ENCODE measurements at places on chromosomes 6 and 20.
A peak's percentile ranks its signal among the peaks of the same experiment; 100 is the strongest.

DNA sequence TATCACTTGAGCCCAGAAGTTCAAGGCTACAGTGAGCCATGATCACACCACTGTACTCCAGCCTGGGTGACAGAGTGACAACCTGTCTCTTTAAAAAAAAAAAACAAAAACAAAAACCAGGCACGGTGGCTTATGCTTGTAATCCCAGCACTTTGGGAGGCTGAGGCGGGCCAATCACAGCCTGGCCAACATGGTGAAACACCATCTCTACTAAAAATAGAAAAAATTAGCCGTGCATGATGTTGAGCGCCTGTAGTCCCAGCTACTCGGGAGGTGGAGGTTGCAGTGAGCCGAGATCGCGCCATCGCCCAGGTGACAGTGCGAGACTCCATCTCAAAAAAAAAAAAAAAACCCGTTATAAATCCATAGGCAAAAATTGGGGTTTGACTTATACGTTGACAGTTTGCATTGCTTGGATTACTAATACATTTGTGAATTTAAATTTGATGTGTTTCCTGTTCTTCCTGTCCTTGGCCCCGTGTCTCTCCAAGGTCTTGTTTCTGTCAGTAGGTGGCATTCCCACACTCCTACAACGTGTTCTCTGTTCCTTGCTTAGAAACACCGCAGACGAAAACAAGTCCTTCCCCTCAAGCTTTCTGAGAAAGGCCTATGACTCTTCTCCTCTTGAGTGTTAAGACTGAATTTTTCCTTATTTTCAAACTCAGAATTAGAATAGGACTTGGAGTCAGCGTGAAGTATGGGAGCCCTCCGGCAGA, 147.0 kb downstream of the DTNBP1 start:
- no peak for DNase-seq
- no peak overlapping the region for H3K4me3 ChIP-seq
- peaks cover 71% of the 10 kb centered on the region for H3K36me3 ChIP-seq
- H3K27ac ChIP-seq: no peak overlapping the region

DNA sequence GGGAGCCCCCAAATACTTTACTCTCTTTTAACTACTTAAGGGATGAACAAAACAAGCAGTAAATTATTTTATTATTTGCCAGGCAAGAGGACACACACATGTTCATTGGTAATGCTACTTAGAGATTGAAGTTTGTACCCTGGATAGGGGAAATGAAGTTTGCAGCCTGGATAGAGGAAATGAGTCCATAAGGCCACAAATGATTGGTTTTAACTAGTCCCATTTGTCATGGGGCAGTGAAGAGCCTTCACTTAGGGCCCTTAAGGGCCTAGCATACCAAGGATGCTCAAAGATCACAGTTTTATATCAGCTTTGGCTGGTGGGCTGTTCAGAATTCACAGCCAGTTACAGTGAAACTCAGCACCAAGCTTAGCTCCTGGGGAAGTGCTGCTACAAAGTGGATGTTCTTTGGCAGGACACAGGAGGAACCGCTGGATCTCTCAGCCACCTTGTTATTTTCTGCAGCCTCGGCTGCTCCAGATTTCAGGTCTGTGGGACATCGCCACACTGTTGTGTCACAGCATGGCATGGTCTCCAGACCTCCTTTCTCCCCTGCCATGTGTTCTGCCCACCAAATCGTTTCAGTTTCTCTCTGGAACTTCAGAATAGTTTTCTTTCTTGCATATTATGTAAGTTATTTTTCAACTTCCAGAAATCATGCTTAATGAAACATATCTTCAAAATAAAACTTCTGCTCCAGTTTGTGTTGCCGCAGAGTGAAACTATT, 41.8 kb downstream of the NCOA7 start:
- no peak overlapping the region for H3K27ac ChIP-seq
- no peak overlapping the region for H3K4me3 ChIP-seq
- DNase-seq: no peak
- peaks cover 2% of the 10 kb centered on the region for H3K4me1 ChIP-seq
- no peaks in the 10 kb centered on the region for H3K36me3 ChIP-seq

DNA sequence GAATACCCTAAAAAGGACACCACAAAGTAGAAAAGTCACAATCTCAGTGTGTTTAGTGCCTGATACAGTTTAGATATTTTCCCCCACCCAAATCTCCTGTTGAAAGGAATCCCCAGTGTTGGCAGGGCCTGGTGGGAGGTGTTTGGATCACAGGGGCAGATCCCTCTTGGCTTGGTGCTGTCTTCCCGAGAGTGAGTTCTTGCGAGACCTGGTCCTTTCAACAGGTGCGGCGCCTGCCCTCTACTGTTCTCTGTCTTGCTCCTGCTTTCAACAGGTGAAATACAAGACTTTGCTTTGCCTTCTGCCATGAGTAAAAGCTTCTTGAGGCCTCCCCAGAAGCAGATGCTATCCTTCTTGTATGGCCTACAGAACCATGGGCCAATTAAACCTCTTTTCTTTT, 534.3 kb upstream of the NRSN1 start:
- H3K27ac ChIP-seq: no peak overlapping the region
- no peaks in the 10 kb centered on the region for H3K27me3 ChIP-seq
- H3K4me1 ChIP-seq: no peaks in the 10 kb centered on the region
- no peak overlapping the region for H3K4me3 ChIP-seq
- DNase-seq: no peak

GRCh38 chr6:158910484-158911440, 89.2 kb downstream of the RSPH3 start:
- DNase-seq: peak; percentile 97
- H3K4me3 ChIP-seq: no peak overlapping the region

- no peak for DNase-seq
- no peak overlapping the region for H3K4me3 ChIP-seq
- H3K27ac ChIP-seq: no peak overlapping the region
- H3K36me3 ChIP-seq: no peaks in the 10 kb centered on the region
- H3K4me1 ChIP-seq: peaks cover 2% of the 10 kb centered on the region
- H3K27me3 ChIP-seq: no peaks in the 10 kb centered on the region
Observed at GRCh38 chr6:6680526-6680925, 92.0 kb downstream of the LY86 start.

- H3K4me1 ChIP-seq: no peaks in the 10 kb centered on the region
- H3K4me3 ChIP-seq: no peak overlapping the region
- no peaks in the 10 kb centered on the region for H3K27me3 ChIP-seq
- no peaks in the 10 kb centered on the region for H3K36me3 ChIP-seq
Observed at GRCh38 chr6:36888654-36889481, 3.1 kb downstream of the C6orf89 start.

GRCh38 chr6:170033666-170034065, 257.2 kb downstream of the DLL1 start:
- DNase-seq: no peak
- no peaks in the 10 kb centered on the region for H3K27me3 ChIP-seq
- peaks cover 19% of the 10 kb centered on the region for H3K4me1 ChIP-seq
- no peak overlapping the region for H3K4me3 ChIP-seq

DNA sequence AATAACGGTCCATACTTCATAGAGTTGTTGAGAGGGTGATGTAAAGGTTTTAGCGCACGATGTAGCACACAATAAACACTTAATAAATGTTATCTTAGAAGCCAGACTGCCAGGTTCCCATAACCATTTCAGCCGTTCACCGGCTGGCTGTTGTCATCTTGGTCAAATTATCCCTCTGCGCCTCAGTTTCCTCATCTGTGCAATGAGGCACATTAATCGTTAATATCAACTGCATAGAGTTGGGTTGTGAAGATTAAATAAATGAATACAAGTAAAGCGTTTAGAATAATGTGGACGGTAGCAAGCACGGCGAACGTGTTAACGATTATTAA, 432 bp upstream of the PSMF1 start:
- peaks cover 10% of the 10 kb centered on the region for H3K4me1 ChIP-seq
- H3K4me3 ChIP-seq: peak overlapping the region; percentile 41
- peaks cover 9% of the 10 kb centered on the region for H3K36me3 ChIP-seq
- H3K27me3 ChIP-seq: no peaks in the 10 kb centered on the region
- no peak for DNase-seq
- no peak overlapping the region for H3K27ac ChIP-seq

DNA sequence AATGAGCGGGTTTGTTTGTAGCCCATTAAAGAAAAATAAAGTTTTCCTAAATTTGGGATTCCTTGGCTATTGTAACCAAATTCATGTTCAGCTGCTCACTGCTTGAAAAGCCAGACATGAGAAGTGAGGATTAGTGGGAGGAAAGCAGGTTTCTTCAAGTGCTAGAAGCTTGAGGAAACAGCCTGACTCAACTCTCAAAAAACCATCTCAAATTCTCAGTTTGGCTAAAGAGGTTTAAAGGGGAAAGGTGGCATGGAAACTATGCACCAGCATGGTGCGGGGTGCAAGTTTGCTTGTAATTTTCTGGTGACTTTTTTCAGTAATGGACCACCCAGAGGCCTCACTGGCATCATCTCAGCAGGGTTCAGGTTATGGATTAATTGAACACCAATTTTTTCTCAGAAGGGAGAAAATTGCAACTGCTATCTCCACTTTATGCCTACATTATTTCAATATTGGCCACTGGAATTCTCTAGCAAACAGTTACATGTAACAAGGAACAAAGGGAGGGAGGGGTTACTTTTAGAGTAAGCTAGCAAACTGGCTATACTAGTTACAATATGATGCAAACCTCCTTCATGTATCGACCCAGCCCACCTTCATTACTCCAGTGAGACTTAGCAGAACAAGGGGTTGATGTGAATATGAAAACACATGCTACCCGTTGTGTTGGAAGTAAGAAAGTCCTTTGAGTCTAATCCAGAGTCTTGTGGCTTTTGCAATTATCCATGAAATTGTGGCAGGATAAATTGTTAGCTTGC, 85.0 kb upstream of the IFNGR1 start:
- H3K27me3 ChIP-seq: no peaks in the 10 kb centered on the region
- H3K4me1 ChIP-seq: peaks cover under 1% of the 10 kb centered on the region
- H3K36me3 ChIP-seq: no peaks in the 10 kb centered on the region
- H3K4me3 ChIP-seq: no peak overlapping the region

GRCh38 chr6:144423167-144423566, 138.0 kb downstream of the UTRN start:
- H3K4me1 ChIP-seq: peaks cover 6% of the 10 kb centered on the region
- no peak for DNase-seq
- no peak overlapping the region for H3K4me3 ChIP-seq
- H3K36me3 ChIP-seq: peaks cover 6% of the 10 kb centered on the region
- H3K27me3 ChIP-seq: no peaks in the 10 kb centered on the region

GRCh38 chr6:75546381-75546780, 52.8 kb upstream of the FILIP1 start:
- no peak overlapping the region for H3K27ac ChIP-seq
- DNase-seq: no peak
- no peaks in the 10 kb centered on the region for H3K27me3 ChIP-seq
- no peak overlapping the region for H3K4me3 ChIP-seq
- H3K36me3 ChIP-seq: no peaks in the 10 kb centered on the region

GRCh38 chr6:143055213-143055612, 5.5 kb upstream of the AIG1 start:
- H3K27me3 ChIP-seq: no peaks in the 10 kb centered on the region
- DNase-seq: no peak
- H3K27ac ChIP-seq: no peak overlapping the region
- no peak overlapping the region for H3K4me3 ChIP-seq
- H3K4me1 ChIP-seq: no peaks in the 10 kb centered on the region

- H3K4me1 ChIP-seq: no peaks in the 10 kb centered on the region
- H3K27ac ChIP-seq: no peak overlapping the region
- H3K27me3 ChIP-seq: no peaks in the 10 kb centered on the region
- H3K36me3 ChIP-seq: no peaks in the 10 kb centered on the region
- no peak overlapping the region for H3K4me3 ChIP-seq
Observed at GRCh38 chr20:5621305-5621704, 128.9 kb upstream of the SHLD1 start.

DNA sequence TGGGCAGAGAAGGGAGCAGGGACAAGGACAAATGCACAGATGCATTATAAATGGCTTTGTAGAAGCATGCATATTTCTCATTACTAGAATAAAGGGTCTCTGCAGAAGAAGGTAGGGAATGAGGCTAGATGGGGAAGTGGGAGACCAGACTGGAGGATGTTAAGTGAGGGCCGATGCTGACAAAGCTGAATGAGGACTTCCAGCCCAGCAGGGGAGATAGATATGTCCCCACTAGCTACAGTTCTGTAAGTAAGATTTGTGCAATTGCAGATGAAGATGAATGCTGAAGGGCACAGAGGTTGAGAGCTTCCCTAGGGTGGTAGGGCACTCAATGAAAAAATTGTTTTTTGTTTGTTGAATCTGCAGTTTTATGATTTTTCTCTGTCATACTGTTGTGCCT, 16.9 kb downstream of the ADGRG6 start:
- no peak overlapping the region for H3K4me3 ChIP-seq
- peaks cover 4% of the 10 kb centered on the region for H3K4me1 ChIP-seq
- no peak overlapping the region for H3K27ac ChIP-seq
- H3K27me3 ChIP-seq: no peaks in the 10 kb centered on the region

DNA sequence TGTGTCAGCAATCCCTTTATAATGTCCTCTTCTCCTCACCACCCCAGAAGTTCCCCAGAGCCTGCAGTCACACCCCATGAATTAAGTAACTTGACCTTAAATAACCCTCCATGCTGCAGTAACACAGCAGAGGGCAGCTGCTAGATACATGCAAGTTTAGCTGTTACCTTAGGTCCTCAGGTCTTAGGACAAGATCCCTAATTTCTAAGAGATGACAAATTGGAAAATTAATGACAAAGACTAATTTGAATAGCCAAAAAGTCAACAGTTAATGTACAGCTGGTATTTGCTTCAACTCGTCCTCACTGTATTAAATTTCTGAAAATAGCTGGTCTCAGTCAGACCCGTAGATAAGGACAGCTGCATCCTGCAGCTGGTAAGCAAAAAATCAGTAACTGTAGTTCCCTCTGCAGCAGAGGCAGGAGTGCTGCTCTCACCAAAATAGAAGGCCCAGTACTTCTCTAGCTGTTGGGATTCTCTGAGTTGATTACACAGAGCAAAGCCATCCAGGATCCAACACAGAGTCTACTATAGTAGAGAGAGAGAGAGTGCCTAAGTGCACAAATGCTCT, 62.4 kb downstream of the TNFRSF21 start:
- DNase-seq: no peak
- no peak overlapping the region for H3K27ac ChIP-seq
- H3K4me3 ChIP-seq: no peak overlapping the region
- H3K4me1 ChIP-seq: peaks cover 4% of the 10 kb centered on the region
- H3K27me3 ChIP-seq: no peaks in the 10 kb centered on the region
- H3K36me3 ChIP-seq: peaks cover 15% of the 10 kb centered on the region

GRCh38 chr6:140592877-140593276, 1218.4 kb upstream of the CITED2 start:
- H3K4me1 ChIP-seq: no peaks in the 10 kb centered on the region
- DNase-seq: no peak
- H3K27me3 ChIP-seq: no peaks in the 10 kb centered on the region

DNA sequence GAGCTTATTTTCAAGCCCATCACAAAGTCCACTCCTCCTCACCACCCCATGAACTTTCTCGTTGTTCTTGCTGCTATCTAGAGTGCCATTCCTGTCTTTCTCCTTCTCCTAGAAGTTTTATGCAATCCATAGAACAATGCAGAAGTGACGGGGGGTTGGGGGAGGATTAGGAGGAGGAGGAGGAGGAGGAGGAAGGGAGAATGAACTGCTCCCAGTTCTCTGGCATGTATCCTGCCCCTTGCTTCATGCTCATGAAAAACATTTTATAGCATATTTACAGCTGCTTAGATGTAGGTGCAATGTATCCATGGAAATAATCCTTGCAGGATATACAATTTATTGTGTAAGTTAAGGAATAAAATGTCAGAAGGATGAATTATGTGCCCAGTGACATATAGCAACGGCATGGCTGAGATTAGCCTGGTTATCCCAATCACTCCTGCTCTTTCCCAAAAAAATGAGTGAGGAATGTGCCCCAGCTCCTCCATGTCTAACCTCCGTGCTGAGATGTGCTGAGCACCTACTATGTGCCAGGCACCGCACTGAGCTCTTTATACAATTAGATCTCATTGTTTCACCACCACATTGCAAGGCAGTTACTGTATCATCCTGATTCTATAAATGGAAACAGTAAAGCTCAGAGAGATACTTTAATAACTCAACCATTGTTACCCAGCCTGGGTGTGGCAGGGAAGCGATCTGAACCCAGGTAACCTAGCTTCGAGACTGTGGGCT, 41.6 kb upstream of the TFAP2C start:
- no peak for DNase-seq
- no peaks in the 10 kb centered on the region for H3K27me3 ChIP-seq
